Activated CD4-positive, alpha-beta T cell treated with anti-CD3 and anti-CD28 coated beads for 4 hours (primary cell): ENCODE measurements at places on chromosomes 2 and 18.

DNA sequence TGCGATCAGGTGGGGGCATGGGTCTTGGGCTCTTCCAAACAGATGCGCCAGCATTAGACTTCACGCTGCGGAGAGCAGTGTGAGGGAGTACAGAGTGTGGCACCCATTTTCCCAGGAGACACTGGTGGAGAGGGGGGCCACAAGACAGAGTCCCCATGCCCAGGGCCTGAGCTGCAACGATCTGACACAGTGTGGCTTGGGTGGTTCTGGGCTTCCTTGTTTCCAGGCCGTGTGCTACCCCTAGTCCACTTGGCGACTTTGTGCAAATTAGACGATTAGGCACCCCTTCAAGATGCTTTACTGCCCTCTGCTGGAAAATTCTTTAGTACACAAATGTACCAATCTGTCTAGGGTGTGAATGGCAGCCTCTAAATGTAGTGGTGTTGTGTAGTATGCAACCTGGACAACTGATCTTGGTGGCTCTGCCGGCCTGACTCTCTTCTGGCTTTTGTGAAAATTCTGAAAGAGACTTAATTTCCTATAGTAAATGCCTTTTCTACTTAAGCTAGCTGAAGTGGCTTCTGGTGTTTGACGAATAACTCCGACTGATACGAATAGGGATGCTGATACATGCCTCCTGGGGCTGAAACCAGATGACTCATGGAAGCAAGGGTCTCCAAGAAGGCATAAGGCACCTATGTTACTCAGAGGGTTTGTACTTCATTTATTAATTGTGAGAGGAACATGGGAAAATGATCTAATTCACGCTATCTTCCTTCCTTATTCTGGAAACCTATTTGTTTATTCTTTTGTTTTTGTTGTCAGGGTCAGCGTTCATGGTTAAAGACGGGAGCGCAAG lies 92.3 kb upstream of the SMAD2 start:
- no peak for DNase-seq

- DNase-seq, result no peak
Measured at GRCh38 chr2:134845719-134846118, 7.3 kb downstream of the ACMSD start.

GRCh38 chr2:207161247-207162123 lies 4.3 kb downstream of the KLF7 start:
- DNase-seq, result no peak

- no peak for DNase-seq
Measured at GRCh38 chr2:189506514-189506976, 65.3 kb downstream of the WDR75 start.

GRCh38 chr2:19540739-19541525 lies 182.5 kb upstream of the OSR1 start:
- DNase-seq, result no peak

GRCh38 chr18:61669320-61669719 lies 223.5 kb downstream of the RNF152 start:
- no peak for DNase-seq

- no peak for DNase-seq
Measured at GRCh38 chr2:42918041-42918440, 125.7 kb upstream of the HAAO start.

- DNase-seq, result no peak
Measured at GRCh38 chr18:6270771-6271216, 143.9 kb downstream of the L3MBTL4 start.

DNA sequence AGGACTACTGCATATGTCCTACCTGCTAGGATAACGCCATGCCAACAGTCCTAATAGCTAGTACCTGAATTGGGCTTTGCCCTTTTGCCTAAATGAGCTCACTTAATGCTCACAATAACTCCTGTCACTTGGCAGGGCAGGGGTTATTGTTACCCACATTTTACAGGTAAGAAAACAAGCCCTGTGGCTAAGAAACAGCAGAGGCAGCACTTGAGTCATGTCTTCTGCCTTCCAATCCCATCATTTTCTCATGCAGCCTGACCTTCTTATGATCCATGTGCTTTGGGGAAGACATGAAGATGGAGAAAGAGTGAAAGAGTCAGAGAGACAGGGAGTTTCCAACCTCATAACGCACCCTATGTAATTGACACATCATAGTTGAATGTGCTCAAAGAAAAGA lies 33.6 kb upstream of the LPIN1 start:
- DNase-seq, result no peak

GRCh38 chr2:226760412-226761194 lies 39.0 kb downstream of the IRS1 start:
- no peak for DNase-seq

DNA sequence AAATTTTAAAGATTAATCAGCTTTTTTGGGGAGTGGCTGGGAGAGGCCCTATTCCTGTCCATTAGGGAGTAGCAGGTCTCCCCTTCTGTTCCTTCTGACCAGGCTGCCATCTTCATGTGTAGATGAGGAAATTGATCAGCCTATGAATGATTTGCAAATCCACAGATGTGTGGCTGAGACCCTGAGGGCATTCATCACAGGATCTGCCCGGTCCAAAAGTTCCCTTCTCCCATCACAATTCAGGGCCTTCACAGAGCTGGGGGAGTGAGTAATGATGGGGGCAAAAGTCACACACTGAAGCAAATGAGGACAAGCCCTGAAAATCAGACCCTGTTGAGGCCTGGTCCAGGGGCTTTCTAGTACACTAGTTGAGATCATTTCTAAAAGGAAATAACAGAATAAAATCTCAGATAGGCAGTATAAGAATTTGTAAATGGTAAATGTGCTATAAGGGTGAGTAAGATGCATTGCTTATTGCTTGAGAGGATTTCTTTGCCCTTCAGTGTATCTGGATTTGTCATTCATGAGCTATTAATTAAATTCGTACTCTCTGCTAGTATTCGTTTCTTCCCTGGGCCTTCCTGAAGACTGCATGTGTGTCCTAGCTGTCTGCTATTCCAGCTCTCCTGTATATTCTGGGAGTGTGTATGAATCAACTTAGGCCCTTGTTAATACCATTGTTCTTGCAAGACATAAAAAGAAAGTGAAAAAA lies 53.2 kb downstream of the SETBP1 start:
- no peak for DNase-seq

GRCh38 chr2:223051693-223052289 lies at the start of gene KCNE4:
Gene KCNE4, plus strand, starts transcription at chr2:223052190. Its CDS starts 641 bp downstream, at chr2:223052831.
- DNase-seq, result no peak

DNA sequence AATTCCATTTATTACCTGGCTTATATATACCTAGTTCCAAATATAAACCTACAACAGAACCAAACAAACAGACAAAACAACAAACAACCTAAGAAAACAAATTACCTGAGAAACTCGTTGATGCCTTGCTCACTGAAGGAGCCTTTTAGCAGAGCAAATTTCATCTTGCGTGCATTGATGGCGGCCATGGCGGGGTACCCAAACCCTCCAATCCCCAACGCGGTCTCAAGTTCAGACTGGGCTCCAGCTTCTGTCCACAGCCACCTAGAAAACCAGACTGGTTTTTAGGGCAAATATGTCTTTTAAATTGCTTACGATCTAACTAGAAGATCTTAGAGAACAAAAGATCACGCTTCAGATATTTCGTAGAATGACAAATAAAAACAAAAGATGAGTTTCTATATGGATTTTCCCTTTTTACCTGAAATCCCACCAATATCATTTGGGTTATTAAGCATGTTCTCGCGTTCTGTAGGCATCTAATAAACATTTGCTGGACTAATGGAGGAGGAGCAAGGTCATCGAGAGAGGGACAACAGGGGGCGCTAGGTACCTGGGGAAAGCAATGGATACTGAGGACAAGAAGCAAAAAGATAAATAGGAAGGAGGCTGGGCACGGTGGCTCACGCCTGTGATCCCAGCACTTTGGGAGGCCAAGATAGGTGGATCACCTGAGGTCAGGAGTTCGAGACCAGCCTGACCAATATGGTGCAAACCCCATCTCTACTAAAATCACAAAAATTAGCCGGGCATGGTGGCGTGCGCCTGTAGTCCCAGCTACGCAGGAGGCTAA lies 25.2 kb downstream of the PDIA6 start:
- peak; percentile 26 for DNase-seq

DNA sequence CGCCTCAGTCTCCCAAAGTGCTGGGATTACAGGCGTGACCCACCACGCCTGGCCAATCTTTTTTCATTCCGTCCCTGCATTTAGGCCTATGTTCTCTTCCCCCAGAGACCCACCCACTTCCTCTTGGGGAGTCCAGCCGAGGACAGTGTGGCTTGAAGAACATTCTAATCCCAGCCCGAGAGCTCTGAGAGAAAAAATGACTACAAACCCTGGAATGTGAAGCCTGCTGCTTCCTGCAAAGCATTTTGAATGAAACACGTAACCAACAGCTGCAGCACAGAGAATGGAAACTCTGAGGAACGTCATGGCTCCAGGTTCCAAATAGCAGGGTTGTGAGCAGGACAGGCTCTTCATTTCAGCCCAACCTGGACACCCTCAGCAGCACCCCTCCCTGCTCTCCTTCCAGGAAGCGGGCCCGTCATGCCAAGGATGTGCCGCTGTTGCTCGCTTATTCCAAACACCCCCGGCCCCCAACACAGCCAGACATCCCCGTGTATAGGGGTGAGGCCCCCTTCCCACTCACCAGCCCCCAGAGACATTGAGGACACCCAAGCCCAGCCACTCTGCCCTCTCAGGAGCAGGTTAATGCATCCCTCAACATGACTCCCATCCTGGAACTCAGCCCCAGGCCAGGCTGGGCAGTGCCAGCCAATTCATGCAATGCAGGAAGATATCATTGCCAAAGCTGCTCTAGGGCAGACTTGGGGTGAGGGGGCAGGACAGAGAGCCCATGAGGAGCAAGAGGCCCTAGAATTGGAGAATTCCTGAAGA lies 139.8 kb downstream of the ZFP36L2 start:
- DNase-seq, result no peak

GRCh38 chr2:1738646-1739302 lies 5.5 kb downstream of the PXDN start:
- DNase-seq, result no peak

GRCh38 chr2:72998234-72998651 lies 73.3 kb downstream of the SFXN5 start:
- DNase-seq, result no peak

DNA sequence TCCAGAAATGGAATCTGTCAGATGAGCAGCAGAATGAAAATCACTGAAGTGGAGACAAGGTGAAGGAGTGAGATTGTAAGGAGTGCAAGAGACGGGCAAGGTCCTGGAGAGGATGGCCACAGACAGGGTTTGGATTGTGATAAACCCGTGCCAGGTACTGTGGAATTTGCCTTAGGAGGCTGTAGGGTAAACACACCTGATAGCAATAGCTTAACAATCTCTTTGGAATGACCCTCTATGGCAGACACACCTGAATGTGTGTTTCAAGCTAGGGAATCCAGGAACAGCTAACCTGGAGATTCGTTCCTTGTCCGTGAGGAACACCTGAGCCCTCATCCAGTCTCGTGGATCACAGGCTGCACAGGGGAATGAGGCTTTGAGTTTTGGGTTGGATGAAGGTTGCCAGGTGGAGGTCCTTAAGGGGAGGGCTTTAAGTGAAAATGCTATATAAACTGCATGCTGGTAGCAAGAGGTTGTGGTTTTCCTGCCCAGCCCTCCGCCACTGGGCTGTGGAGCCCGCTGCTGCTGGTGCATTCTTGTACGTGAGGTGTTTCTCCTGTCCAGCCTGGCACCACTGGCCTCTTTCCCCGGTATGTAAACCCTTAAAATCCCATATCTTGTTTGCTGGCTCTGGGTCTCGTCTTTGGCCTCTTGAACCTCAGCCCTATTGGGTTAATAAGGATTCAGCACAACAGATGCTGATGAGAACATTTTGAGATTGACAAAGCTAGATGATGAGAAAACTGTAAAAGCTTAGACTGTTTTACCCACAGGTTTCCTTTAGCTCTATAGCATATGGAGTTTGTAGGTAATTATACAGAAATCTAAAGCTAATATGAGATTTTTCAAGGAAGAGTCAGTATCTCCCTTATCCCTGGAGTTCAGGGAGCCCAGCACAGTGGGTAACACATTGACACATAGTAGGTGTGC lies 117.9 kb downstream of the ARHGAP15 start:
- DNase-seq, result no peak

GRCh38 chr2:227415538-227416424 lies 28.0 kb upstream of the SCYGR1 start:
- DNase-seq, result no peak

DNA sequence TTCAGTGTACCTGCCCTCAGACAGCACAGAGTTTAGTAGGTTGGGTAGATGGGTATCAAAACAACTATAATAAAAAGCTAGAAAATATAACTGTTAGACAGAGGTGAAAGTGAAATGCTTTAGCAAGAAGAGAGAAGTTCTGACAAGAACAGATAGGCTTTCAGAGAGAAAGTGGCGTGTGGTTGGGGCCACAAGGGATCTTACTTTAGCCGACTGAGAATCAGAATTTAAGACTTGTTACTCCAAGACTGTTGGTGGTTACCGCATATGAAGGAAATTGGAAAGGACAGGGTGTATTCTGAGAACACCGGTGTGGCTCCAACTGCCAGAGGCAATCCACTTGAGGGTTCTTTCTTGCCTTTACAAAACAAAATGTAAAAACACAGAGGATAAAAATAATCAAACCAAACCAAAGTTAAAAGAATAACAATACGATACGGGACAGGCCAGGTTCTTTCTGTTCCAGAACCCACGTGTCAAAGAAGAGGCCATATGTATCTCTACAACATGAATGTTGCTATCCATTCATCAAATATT lies 44.4 kb upstream of the AGPS start:
- DNase-seq, result no peak

DNA sequence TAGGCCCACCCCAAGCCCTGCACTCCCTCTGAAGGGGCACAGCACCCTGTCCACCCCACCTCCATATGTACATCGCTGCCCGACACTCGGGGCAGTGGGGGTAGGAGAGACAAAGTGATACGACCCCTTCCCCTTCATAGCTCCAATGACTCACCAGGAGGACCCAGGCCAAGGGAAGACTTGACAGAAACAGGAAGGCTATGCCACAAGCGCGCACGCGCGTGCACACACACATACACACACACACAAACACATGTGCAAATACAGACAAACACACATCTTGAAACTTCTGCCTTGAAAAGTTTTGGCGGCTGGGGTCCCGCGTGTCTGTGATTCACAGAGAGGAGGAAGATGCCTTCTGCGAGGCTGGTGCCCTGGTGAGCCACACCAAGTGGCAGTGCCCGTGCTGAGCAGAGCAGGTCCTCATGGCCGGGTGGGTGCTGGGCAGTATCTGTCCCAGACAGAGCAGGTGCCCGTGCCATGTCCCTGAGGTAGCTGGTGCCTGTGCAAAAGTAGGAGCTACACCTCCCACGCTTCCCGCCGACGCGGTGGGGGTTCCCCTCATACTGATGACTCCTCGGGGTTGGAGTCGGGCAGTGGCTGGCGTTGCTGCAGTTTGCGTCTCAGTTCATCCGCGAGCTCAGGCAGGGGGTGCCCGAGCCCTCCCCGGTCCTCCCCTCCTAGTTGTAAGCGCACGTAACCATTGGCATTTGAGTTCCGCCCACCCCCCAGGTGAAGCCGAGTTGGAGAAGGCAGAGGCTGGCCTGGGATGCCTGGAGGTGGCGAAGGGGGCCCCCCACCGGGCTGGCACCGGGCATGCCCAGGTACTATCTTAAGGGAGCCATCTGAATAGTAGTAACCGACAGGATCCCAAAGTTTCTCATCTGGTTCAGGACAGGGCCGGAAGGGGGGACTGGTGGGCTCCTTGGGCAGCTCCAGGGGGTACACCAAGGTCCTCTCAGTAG lies 2.5 kb upstream of the ANKRD39 start:
- peak; percentile 54 for DNase-seq
